ENCODE measurements at places on chromosomes 2 and 18.
A peak's percentile ranks its signal among the peaks of the same experiment; 100 is the strongest.

DNA sequence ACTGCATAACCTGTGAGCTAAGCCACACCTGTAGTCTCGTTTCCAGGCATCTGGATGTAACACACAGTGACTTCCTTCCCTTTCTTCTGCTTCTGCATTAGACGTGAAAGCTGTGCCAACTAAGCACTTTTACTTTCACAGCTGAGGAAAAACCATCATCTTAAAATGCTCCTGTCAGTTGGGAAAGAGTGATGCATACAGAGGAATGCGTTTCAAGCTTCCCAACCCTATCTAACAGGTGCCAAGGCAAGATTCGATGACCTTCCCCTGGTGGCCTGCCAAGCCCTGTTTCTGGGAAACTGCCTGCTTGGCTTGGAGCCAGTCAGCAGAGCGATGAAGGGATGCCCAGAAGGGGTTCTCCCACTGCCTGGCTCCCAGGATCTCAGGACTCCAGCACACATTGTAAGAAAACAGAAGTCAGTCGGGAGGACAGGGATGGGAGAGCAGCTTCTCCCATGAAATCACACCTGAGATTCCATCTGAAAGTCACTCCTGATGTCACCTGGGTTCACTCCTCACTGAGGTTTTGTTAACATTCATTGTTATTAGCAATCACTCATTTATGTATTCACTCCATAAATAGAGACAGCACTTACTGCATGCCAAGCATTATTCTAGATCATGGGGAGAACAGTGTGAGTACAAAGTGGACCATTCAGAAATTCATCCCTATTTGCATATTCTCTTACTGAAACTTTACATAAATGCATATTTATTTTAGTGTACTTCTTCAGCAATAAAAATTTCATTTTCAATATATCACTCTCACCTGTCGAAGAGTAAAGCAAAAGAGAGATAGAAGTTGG is 64.1 kb downstream of the DTNA start:
- peak; percentile 40 for DNase-seq

DNA sequence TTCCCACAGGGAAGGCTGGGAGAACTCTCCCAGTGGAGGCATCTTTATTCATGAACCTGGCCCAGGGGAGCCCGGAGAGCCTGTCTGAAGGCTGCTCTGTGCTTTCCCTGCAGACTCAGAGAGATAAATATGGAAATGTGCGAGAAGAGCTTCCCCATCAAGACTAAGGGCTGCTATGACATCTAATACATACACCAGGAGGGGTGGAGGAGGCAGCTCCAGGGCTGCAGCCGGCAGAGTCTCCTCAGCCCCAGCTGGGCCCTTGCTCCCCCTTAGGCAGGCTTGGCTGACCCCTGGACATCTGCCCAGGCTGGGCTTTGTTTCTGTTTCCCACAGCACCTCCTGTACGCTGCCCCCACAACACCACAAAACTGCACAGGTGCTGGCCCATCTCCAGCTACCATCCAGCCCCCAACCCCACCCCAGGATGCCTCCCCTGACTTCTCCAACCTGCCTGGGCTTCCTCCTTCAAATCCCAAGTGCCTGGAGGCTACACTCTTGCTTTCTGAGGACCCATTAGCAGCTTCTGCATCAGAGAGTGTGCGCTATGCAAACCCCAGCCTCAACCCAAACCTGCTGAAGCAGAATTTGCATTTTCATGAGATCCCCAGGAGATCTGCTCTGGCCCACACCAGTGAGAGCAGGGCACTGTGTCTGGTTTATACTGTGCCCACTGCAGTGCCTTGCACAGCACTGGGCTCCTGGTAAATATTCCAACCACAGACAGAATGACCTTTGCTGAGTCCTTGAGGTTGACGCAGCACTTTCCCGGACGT is 96.8 kb downstream of the VSNL1 start:
- no peak for DNase-seq

GRCh38 chr2:224195925-224196571 is 157.0 kb upstream of the SERPINE2 start:
- no peak for DNase-seq

GRCh38 chr2:235343156-235343774 is 150.6 kb upstream of the AGAP1 start:
- DNase-seq: peak; percentile 8

GRCh38 chr2:155643056-155643775 is 689.3 kb downstream of the NR4A2 start:
- no peak for DNase-seq

DNA sequence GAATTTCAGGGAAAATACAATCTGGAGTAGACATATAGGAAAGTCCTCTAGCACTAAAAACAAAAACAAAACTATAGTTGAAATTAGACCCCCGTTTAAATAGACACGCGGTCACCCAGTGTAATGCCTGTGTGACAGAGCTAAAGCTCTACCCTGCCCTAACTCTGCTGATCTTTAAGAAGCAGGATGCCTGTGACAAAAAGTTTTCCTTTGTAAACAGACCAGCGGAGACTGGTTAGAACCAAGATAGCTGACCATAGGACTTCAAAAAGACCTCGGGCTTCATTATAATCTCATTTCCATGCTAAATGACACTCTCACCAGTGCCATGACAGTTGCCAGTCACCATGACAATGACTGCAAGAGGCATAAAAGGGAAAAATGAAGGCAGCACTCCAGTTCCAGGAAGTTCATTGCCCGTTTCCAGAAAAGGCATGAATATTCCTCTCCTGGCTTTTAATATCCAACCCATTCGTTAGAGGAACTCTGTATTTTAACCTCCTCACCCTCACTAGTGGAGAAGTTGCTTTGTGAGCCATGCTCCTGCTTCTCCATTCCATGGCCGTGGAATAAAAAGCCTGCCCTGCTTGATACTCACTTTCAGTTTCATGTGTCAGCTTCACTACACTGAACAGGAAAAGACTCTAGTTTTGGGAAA is 157.2 kb upstream of the COPS8 start:
- DNase-seq: no peak

GRCh38 chr18:10475654-10476291 is 21.3 kb downstream of the APCDD1 start:
- DNase-seq: no peak

DNA sequence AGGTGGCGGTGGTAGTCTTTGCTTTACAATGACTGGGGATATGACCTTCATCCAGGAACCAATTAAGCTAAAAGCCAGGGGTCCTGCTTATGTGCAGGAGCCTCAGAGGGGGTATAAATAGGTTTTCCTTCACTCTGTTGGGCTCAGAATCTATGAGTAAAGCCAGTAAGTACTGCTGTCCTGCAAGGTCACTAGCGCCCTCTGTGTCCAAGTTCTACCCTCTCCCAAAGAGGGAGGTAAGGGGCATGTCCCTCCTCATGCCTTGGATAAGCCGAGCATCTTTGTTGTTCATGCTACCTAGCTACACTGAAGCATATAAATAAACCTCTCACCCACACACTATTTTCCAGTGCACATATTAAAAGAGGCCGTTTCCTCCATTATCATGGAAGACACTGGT is 79.4 kb downstream of the SPRED2 start:
- DNase-seq: no peak

DNA sequence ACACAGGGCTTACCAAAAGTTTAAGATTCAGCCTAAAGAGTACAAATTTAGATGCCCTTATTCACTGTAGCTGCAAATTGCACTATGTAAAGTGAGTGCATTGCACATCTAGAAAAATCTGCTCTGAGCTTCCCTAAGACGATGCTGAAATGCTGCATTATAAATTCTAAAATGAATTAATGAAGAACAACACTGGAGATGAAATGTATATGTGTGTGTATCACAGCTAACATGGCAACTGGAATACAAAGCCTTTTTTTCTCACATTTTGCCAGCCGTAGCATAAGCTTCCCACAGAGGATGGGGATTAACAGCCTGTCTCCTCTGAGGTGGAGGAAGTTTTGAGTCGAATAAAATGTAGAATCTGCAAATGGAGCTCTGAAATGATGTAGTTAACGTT is 338.3 kb upstream of the ZEB2 start:
- DNase-seq: no peak

GRCh38 chr2:23120161-23120560 is 264.8 kb upstream of the KLHL29 start:
- DNase-seq: no peak

- peak; percentile 64 for DNase-seq
Measured at GRCh38 chr2:197179744-197180498, 130.7 kb downstream of the ANKRD44 start.

DNA sequence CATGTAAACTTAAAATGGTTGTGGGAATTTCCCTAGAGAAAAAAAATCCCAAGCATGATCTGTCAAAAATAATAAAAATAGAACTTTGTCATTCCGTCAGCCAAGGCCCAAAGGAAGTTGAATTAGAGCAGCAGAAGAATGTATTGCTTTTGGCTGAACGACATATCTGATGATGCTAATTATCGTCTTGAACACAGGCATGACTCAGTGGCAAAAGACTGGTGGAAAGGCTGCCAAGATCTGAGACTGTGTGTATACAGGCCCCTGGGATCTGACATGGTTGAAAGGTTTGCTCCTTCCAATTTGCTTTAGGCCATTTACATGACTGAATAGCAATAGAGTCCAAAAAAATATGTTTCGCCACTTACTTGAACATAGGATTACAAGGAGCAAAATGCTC is 1057.1 kb upstream of the CRIM1 start:
- DNase-seq: peak; percentile 44

DNA sequence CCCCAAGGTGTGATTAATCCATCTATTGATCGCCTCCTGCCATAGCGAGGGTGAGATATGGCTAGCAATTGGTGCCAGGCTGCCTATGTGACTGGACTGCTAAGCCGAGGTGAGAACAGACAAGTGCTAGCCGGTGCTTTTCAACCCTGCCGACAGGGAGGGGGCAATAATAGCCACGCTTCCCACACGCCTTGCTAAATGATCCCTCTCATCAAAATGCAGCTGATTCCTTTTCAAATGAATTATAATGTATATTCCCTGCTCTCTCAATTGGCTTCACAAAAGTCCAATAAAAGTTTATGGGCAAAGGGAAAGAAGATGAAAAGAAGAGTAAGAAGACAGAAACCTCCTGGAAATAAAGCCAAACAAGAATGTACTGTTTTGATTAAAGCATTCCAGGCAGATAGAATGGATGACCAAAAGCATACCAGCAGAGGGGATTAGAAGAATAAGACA is 235.6 kb downstream of the ICOS start:
- DNase-seq: no peak

GRCh38 chr2:29159125-29159524 is 43.9 kb downstream of the CLIP4 start:
- DNase-seq: no peak

- DNase-seq: no peak
Measured at GRCh38 chr18:9434122-9434701, 41.1 kb upstream of the RALBP1 start.

DNA sequence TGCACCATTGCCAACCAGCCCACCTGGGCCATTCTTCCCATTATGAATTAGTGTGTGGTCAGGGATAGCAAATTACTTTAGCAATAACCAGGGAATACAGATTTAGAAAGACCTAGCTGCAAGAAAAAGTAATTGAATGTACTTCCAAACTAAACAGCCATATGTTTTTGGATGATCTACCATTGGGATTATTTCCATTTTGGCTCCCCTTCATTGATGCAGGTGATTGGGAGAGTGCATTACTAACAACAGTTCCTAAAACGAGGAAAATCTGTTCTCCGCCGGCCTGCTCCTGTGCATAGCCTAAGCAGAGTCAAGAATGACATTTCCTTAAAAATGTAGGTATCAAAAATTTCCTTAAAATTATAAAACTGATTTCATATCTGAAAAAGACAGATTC is 58.5 kb downstream of the MAIP1 start:
- no peak for DNase-seq

DNA sequence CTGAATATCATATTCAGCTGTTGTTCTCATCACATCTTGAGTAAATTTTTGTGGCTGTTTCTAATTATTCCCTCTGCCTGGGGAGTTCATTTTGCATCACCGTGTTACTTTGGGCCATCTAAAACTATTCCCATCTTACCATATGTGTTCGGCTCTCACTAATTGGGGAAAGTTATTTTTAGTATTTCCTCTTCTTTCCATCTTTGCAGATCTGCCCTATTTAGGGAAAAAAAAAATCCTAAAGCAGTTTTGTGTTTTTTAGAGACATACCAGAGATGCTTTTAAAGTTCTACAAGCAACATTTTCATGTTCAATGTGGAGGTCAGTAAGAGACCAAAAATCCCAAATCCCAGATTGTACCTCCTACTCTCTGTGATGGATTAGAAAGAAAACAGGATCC is 111.3 kb upstream of the NDUFV2 start:
- peak; percentile 84 for DNase-seq

DNA sequence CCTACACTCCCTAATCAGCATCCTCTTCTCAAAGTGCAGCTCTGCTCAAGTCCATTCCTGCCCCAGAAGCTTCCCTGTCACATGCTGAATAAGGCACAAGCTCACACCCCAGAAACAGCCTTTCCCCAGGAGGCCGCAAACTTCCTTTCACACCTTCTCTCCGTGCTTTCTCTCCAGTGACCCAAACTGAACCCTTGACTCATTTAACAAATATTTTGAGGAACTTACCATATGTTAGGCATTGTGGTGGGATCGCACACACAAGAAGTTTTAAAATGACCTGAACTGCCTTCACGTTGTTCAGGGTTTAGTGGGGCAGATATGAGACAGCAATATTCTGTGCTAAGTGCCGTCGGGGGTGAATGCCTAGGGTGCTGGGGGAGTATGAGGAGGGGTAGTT is 161.3 kb downstream of the INSIG2 start:
- DNase-seq: peak; percentile 91

DNA sequence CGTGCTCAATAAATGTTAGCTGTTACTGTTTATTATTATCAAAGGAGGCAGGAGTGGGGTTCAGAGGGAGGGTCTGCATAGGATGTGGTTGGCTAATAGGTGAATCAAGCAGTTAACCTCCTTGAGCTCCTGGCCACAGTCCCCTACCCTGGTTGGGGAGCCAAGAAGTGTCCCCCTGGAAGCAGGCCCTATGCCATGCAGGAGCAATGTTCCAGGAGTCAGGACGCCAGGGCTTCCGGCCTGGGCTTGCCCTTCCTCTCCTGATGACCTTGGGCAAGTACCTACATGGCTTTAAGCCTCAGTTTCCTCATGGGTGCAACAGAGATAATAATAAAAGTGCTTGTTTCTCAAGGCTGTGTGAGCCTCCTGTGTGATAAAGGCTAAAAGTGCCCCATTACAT is 84.9 kb downstream of the DYSF start:
- DNase-seq: no peak

GRCh38 chr18:55570966-55571365 is 17.0 kb downstream of the TCF4 start:
- DNase-seq: no peak

DNA sequence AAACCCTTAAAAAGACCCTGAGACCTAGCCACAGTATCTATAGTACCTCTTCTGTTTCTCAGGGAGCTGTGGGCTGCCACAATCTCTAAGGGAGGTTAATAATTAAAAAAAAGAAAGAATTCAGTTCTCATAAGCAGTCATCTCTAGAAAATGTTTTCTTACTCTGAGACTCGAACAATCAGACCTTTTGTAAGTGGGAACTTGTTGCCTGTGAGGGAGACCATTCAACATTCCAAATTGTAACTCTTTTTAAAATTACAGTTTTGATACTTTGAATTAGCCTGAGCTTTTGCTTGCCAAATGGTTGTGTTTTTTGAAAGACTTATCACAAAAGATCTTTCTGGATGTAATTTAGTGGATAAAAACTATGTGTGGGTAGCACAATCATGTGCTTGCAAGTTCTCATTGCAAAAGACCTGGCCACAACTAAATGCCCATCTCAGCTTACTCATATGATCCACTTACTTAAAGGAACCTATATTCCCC is 33.3 kb downstream of the IL1R2 start:
- peak; percentile 72 for DNase-seq

- peak; percentile 53 for DNase-seq
Measured at GRCh38 chr2:102110171-102110570, 32.4 kb upstream of the IL1R1 start.

Data from fibroblast of skin of right biceps (primary cell).